ENCODE measurements at places on chromosomes 4 and X. TPM values are rescaled to one million over a fixed set of nuclear protein-coding genes. Genes with fewer than 3 reads are reported as not detected.

FATE1 gene
- total RNA-seq, result not detected

DAPP1 gene
- total RNA-seq, result not detected

XAGE2 gene
- not detected for total RNA-seq

HSD17B11 gene
- total RNA-seq, result 49.3 TPM

NAP1L2 gene
- total RNA-seq, result 1.6 TPM

MAOA gene
- 0.80 TPM for total RNA-seq

ZNF157 gene
- not detected for total RNA-seq

ZAR1 gene
- total RNA-seq, result 0.06 TPM

ENPEP gene
- total RNA-seq, result 0.07 TPM

PPA2 gene
- 76.6 TPM for total RNA-seq

CBLL2 gene
- not detected for total RNA-seq
